Neural progenitor cell (in vitro differentiated cells): ENCODE measurements at places on chromosomes 5 and 9. TPM values are rescaled to one million over a fixed set of nuclear protein-coding genes. Genes with fewer than 3 reads are reported as not detected.

GRCh38 chr5:68178579-68178978 lies 37.0 kb upstream of the PIK3R1 start:
- H3K27me3 ChIP-seq, result no peaks in the 10 kb centered on the region
- H3K4me1 ChIP-seq, result no peaks in the 10 kb centered on the region
- H3K27ac ChIP-seq, result no peak overlapping the region
- no peaks in the 10 kb centered on the region for H3K36me3 ChIP-seq

DNA sequence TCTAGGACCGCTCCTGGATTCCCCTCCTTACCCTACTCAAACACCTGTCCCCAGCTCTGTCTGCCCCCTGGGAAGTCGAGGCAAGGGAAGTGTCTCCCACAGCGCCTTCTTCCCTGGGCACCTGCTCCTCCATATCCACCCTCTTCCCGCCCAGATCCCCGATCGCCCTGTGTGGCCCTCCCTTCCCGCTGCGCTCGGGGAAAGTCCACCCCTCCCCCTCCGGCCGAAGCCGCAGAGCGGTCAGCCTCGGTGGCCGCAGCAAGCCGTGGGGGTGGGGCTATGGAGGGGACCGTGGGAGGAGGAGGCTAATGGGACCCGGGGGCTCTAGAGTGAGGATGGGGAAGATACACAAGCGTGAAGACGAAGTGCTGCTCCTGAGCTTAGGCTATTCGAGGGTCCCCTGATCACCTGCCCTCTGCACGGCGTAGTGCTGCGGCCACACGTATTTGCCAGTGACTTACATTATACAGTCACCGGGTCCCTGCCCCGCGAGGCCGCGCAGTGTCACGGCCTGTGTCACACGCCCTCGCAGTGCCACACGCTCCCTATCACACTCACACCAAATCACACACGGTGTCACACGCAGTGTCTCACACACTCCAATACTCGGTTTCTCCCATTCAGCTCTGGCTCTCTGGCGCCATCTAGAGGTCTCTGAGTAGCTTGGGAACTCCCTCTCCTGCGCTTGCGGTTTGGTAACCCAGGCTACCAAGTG lies 658 bp upstream of the PCDH1 start:
- peaks cover 8% of the 10 kb centered on the region for H3K27me3 ChIP-seq
- peak overlapping the region; percentile 97 for H3K4me3 ChIP-seq

GRCh38 chr5:103444333-103445038 lies 118.1 kb downstream of the NUDT12 start:
- no peak overlapping the region for H3K27ac ChIP-seq
- no peaks in the 10 kb centered on the region for H3K36me3 ChIP-seq
- no peak for DNase-seq
- peaks cover 26% of the 10 kb centered on the region for H3K4me1 ChIP-seq
- no peaks in the 10 kb centered on the region for H3K27me3 ChIP-seq

GRCh38 chr5:81167544-81167943 lies 65.6 kb upstream of the CKMT2 start:
- no peak overlapping the region for H3K27ac ChIP-seq
- H3K36me3 ChIP-seq, result no peaks in the 10 kb centered on the region
- no peaks in the 10 kb centered on the region for H3K27me3 ChIP-seq
- no peak for DNase-seq

DNA sequence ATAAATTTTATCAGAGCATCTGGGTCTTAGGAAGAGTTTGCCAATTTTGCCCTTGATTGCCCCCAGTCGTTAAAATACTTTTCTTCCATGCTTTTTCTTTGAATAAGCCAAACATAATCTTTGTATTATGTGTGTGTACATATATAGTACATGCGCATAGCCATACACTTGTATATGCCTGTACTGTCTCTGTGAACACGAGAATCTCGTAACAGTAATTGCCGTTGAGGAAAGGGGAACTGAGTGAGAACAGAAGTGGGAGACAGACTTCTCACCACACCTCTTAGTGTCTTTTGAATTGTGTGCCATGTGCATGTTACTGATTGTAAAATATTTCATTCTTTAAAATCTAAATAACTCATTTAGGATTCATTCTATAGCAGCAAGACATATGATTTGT lies 79.6 kb upstream of the GRHPR start:
- H3K27ac ChIP-seq, result no peak overlapping the region
- H3K27me3 ChIP-seq, result no peaks in the 10 kb centered on the region
- no peak overlapping the region for H3K4me3 ChIP-seq
- peaks cover 29% of the 10 kb centered on the region for H3K4me1 ChIP-seq
- no peak for DNase-seq

CCDC187 gene
- total RNA-seq, result 0.09 TPM in 1 of 2 replicates, not detected in the other

DIPK1B gene
- total RNA-seq, result 11.8 and 52.8 TPM in 2 replicates
